ENCODE measurements at places on chromosomes 3 and 15. TPM values are rescaled to one million over a fixed set of nuclear protein-coding genes. Genes with fewer than 3 reads are reported as not detected.

CLDN16 gene
- not detected for total RNA-seq

THAP10 gene
- 4.9 TPM for total RNA-seq

C3orf52 gene
- 1.1 TPM for total RNA-seq

ADPRH gene
- total RNA-seq: 10.2 TPM

CPB1 gene
- not detected for total RNA-seq

SYNPR gene
- total RNA-seq: 14.4 TPM

PRR20G gene
- not detected for total RNA-seq

Data from right cardiac atrium (tissue), 5 donors.